Activated naive CD8-positive, alpha-beta T cell treated with anti-CD3 and anti-CD28 coated beads for 36 hours (primary cell): ENCODE measurements at places on chromosomes 1 and 21. TPM values are rescaled to one million over a fixed set of nuclear protein-coding genes. Genes with fewer than 3 reads are reported as not detected.

SELP gene
- total RNA-seq = 1.1 TPM

F5 gene
- total RNA-seq = 40.1 TPM

YRDC gene
- total RNA-seq = 62.0 TPM

NEXN gene
- total RNA-seq = 2.5 TPM

LAPTM5 gene
- 232 TPM for total RNA-seq

SH3BGR gene
- total RNA-seq = 3.9 TPM

ZNF669 gene
- total RNA-seq = 10.2 TPM

FAM167B gene
- not detected for total RNA-seq

OPTC gene
- not detected for total RNA-seq

DDR2 gene
- 0.38 TPM for total RNA-seq

BRINP3 gene
- not detected for total RNA-seq

ALDH4A1 gene
- total RNA-seq = 3.9 TPM

ZBTB7B gene
- 14.1 TPM for total RNA-seq

RIPPLY3 gene
- total RNA-seq = 0.10 TPM

CHD5 gene
- total RNA-seq = 0.56 TPM

FAM177B gene
- total RNA-seq = not detected

VWA5B1 gene
- total RNA-seq = 0.31 TPM

BCL10 gene
- total RNA-seq = 29.0 TPM

SERTAD4 gene
- total RNA-seq = not detected

CYP4A11 gene
- total RNA-seq = not detected

TNN gene
- 0.06 TPM for total RNA-seq

HUNK gene
- total RNA-seq = 0.54 TPM

HSPA6 gene
- 0.34 TPM for total RNA-seq

LENEP gene
- not detected for total RNA-seq

CELA2B gene
- total RNA-seq = not detected

IL22RA1 gene
- total RNA-seq = not detected

GABPA gene
- 26.4 TPM for total RNA-seq

ECM1 gene
- total RNA-seq = 0.99 TPM

TTC3 gene
- 61.2 TPM for total RNA-seq

PGBD5 gene
- not detected for total RNA-seq

KCNN3 gene
- 0.02 TPM for total RNA-seq

OR14A16 gene
- not detected for total RNA-seq

OVAAL gene
- total RNA-seq = not detected

KAZN gene
- 0.74 TPM for total RNA-seq

ITGB2 gene
- 223 TPM for total RNA-seq

IL20 gene
- total RNA-seq = not detected

GBP3 gene
- 9.7 TPM for total RNA-seq

TTC39A gene
- not detected for total RNA-seq

ST6GALNAC5 gene
- not detected for total RNA-seq

SLAMF7 gene
- 152 TPM for total RNA-seq

CNIH3 gene
- total RNA-seq = 1.3 TPM

NBPF10 gene
- total RNA-seq = 0.78 TPM

CYP4Z1 gene
- total RNA-seq = not detected

CD1C gene
- total RNA-seq = 0.24 TPM

ZMYND12 gene
- 0.90 TPM for total RNA-seq
